Uterine smooth muscle cell (primary cell): ENCODE measurements at places on chromosomes 16 and 17. TPM values are rescaled to one million over a fixed set of nuclear protein-coding genes. Genes with fewer than 3 reads are reported as not detected.

Gene KRTAP4-3
- total RNA-seq, result not detected in 2 replicates

Gene SLC9A5
- total RNA-seq, result 1.4 and 2.9 TPM in 2 replicates

Gene PLD6
- 4.5 and 6.4 TPM in 2 replicates for total RNA-seq

Gene CHST6
- 0.22 and 1.00 TPM in 2 replicates for total RNA-seq

Gene PYY
- not detected in 2 replicates for total RNA-seq

Gene TAT
- total RNA-seq, result not detected in 2 replicates

Gene PSKH1
- 16.2 and 20.1 TPM in 2 replicates for total RNA-seq

Gene SOCS1
- 3.9 and 5.0 TPM in 2 replicates for total RNA-seq

Gene NTHL1
- 29.5 and 31.0 TPM in 2 replicates for total RNA-seq

Gene TEKT1
- total RNA-seq, result not detected in 2 replicates

Gene KRTAP2-4
- total RNA-seq, result not detected in 2 replicates

Gene CMTM4
- 19.6 and 20.6 TPM in 2 replicates for total RNA-seq

Gene SDR42E2
- total RNA-seq, result not detected in 2 replicates

Gene PRAC1
- not detected in 2 replicates for total RNA-seq

Gene SLC2A4
- under 0.01 TPM in 2 replicates for total RNA-seq

Gene AXIN2
- 1.2 and 1.6 TPM in 2 replicates for total RNA-seq

Gene RNF112
- 1.5 and 2.1 TPM in 2 replicates for total RNA-seq

Gene CCL15
- total RNA-seq, result not detected in 2 replicates

Gene KRT32
- total RNA-seq, result not detected in 2 replicates

Gene ITGAD
- not detected in 2 replicates for total RNA-seq

Gene RNF157
- total RNA-seq, result 0.75 and 0.89 TPM in 2 replicates

Gene KRTAP9-4
- not detected in 2 replicates for total RNA-seq

Gene GNG13
- not detected in 2 replicates for total RNA-seq

Gene CETP
- not detected in 2 replicates for total RNA-seq

Gene TBC1D3K
- total RNA-seq, result not detected in 2 replicates

Gene ITGA2B
- 0.22 and 1.7 TPM in 2 replicates for total RNA-seq

Gene THOC6
- total RNA-seq, result 31.4 and 32.7 TPM in 2 replicates

Gene MYH1
- total RNA-seq, result under 0.01 TPM in 1 of 2 replicates, not detected in the other
